ENCODE measurements at places on chromosomes 12 and 14.

DNA sequence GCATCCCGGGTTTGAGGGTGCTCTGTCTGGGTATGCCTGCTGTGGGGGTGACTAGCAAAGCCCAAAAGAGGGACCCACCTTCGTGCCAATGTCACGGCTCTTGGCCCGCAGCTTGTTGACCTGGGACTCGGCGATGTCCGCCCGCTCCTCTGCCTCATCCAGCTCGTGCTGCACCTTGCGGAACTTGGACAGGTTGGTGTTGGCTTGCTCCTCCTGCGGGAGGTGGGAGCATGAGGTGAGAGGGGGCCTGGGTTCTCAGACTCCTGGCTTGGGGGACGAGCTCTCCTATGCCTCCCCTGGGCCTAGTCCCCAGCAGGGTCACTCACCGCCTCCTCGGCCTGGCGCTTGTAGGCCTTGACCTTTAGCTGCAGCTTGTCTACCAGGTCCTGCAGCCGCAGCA lies 5.6 kb upstream of the MYH6 start:
- no peak for DNase-seq

- DNase-seq: peak; percentile 88
These were observed 427.2 kb downstream of the TMTC2 start for GRCh38 chr12:83113945-83114344.

- DNase-seq: no peak
These were observed 1212.4 kb upstream of the TMEM132C start for GRCh38 chr12:127054531-127054930.

DNA sequence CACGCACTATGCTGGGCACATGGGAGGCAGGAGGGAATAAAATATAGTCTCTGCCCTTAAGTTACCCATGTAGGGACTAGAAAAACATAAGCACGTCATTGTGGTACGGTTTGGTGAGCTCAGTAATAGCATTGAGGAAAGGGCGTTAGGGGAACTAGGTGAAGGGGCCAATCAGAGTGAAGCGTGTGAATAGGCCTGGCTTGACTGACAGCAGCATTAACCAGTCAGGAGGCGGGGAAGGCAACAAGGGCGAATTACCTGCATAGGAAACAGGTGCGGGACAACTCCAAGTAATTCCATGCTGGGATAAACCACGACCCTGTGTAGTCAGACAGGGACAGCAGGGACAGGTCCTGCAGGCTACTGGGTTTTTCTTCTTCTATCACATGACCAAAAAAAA lies 107.7 kb downstream of the UNC79 start:
- no peak for DNase-seq

GRCh38 chr12:56596815-56597214 lies 33.3 kb downstream of the BAZ2A start:
- DNase-seq: no peak

- DNase-seq: no peak
These were observed 73.6 kb downstream of the SAMD4A start for GRCh38 chr14:54640506-54640905.

- no peak for DNase-seq
These were observed 19.0 kb downstream of the GALNT9 start for GRCh38 chr12:132310181-132311040.

- DNase-seq: no peak
These were observed 27.6 kb downstream of the HELB start for GRCh38 chr12:66329941-66330340.

GRCh38 chr12:16225692-16226091 lies 51.8 kb downstream of the SLC15A5 start:
- DNase-seq: no peak

DNA sequence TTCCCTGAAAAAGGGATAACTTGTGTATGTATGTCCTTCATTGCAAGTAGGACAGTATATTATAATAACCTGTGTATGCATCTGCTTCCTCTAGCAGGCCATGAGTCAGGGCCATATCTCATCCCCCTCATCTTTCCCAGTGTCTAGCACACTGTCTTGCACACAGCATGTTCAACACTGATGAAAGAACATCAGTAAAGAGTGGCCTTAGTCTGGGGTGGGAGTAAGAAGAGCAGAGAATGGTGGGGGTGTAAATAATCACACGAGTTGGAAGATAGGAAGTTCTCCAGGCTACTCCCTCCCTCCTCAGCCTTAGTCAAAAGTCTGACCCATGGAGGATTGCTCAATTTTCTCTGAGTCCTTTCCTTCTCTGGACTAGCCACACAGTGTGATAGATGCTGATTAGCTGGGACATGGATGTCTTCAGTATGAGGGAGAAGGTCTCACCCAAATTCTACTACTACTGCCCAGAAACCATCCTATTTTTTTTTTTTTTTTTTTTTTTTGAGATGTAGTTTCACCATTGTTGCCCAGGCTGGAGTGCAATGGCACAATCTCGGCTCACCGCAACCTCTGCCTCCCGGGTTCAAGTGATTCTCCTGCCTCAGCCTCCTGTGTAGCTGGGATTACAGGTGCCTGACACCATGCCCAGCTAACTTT lies 14.6 kb upstream of the SP1 start:
- DNase-seq: no peak

GRCh38 chr12:6494258-6494743 lies 399 bp downstream of the NCAPD2 start:
- no peak for DNase-seq

- DNase-seq: no peak
These were observed 705.8 kb downstream of the C12orf50 start for GRCh38 chr12:87323369-87323768.

DNA sequence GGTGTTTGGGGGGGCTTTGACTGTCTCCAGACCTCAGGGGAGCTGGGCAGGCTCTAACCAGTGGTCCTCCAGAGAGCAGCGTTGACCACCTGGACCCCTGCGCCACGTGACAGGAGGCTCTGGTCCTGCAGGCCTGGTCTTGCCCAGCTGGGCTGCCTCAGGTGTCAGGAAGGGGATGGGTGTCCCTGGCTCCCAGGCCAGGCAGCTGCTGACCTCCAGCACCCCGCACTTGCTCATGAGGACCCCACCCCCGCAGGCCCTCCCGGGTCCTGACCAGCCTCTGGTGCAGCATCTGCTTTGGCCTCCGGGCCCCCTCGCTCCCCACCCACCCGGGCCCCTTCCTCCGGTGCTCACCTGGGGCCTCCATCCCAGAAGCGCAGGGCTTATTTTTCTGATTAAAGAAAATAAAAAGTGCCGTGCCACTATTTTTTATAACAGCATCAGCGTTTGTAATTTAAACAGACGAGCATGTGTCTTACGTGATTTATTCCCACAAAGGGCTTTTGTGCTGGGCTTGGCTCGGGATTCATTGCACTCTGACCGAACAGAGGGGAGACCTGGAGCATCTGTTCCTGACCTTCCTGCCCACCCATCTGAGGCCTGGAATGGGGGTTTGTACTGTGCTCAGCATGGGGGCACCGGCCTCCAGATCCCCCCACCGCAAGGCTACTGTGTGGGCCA lies 21.7 kb downstream of the FBRSL1 start:
- no peak for DNase-seq

DNA sequence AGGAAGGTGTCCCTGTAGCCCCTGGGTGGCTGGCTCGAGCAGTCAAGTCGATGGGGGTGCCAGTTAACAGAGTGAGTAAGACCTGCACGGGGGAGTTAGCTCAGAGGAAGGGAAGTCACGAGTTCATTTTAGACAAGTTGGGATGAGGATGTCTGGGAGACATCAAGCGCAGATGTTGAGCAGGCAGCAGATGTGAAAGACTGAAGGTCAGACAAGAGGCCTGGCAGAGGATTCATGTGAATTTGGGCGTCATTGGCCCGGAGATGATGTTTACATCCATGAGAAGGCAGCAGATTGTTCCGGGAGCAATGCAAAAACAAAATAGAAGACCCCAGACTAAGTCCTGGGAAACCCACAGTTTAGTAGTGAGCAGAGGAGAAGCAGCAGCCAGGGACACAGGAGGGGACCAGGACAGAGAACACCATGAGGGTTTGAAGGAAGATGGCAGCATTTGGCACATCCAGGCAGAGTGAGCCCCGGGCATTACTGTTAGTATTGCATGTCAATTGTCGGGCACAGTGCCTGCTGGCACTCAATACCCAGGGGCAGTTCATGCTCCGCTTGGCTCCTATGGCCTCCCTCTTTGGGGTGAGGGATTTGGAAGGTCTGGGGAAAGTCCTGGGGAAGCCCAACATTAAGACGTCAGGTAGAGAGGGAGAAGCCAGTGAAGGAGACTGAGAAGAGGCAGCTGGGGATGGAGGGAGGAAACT lies 15.1 kb downstream of the LTBP2 start:
- peak; percentile 89 for DNase-seq

DNA sequence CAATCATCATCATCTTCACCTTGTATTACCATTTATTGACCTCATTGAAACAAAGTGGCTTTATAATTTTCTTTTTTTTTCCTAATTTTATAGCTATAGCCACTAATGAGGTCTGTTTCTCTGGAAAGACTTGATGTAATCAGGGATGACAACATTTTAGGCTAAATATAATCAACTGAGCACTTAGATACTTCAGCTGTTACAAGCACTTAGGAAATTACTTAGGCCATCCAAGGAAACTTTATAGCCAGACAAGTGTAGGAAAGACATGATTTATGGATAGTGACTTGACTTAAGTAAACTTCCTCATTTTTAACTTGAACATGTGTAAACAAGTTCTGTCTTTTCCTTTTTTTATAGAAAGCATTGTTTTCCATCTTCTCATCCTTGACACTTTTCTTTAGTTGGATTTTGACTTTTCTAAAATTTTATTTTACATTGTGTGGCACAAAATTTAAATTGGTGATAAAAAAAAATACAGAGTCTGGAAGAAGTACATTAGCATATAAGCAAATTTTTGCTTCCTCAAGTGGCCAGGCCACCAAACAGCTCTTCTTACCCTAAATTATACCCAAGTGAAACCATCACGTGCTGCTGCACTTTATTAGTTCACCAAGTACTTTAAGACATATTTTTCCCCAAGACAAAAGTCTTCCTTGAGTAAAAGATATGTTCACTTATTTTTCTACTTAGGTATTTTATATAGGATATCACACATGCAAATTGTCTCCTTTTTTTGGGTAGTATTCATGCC lies 15.1 kb downstream of the CPNE8 start:
- DNase-seq: peak; percentile 15

GRCh38 chr14:99724939-99725773 lies 41.1 kb downstream of the CYP46A1 start:
- DNase-seq: no peak

DNA sequence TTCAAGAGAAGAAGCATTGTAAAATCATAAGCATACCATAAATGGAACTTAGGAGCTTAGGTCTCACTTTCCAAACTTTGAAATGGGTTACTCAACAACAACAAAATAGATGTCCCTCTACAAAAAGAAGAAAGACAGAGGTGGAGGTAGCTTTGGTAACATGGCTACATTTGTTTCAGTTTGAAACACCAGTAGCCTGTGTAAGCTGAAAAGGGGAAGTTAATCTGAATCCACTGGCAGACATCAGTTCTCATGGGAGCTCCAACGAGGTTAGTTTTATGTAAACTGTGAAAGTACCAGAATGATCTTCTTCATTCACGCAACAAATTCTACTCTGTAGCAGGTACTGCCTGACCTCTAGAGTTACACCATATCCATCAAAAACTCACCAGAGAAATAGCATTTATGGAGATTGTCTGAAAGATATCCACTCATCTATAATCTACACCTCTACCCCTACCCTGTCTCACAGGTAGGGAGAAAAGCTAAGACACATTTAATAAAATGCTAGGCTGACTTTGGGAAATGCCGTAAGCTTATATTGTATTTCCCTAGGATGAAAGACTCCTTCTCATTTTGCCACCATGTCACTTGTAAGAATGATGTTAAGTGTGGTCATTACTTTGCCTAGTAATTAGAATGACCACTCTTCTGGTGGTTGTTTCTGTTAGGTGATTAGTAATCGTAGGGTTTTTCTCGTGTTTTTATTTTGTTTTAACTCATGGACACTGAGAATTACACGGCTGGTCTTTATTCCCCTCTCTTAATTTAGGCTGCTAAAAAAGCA lies 224.1 kb downstream of the ASCL1 start:
- no peak for DNase-seq

- no peak for DNase-seq
These were observed 10.6 kb downstream of the FICD start for GRCh38 chr12:108525681-108526080.

GRCh38 chr14:79613625-79614024 lies 597.7 kb downstream of the DIO2 start:
- no peak for DNase-seq

DNA sequence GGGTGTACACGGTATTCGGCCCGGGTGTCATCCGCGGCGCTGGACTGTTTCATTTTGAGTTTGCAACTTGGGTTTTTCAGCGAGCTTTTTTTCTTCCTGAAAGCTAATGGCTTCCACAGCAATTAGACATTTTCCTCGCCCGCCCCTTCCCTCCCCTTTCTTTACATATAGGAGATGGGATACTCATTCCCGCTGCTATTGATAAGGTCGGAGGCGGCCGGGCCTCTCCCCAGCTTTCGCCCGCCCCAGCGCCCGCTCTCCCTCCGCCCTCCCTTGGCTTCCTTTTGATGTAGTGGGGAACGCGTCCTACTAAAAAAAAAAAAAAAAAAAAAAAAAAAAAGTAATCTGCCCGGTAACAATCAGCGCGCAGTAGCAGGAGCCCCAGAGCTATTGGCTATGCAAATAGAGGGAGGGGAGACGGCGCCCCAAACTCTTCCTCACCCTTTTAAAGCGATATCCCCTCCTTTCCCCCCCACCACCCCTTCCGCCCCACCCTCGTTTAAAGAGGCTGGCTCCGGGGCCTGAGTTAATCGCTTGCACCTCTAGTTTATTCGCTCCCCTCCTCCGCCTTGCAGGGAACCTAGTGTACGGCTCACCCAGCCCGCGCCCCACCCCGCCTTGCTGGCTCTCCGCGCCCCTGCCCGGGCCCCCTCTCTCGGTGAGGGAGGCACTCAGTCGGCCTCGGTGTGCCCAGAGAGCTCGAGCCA lies 1.7 kb upstream of the CCND2 start:
- peak; percentile 96 for DNase-seq

DNA sequence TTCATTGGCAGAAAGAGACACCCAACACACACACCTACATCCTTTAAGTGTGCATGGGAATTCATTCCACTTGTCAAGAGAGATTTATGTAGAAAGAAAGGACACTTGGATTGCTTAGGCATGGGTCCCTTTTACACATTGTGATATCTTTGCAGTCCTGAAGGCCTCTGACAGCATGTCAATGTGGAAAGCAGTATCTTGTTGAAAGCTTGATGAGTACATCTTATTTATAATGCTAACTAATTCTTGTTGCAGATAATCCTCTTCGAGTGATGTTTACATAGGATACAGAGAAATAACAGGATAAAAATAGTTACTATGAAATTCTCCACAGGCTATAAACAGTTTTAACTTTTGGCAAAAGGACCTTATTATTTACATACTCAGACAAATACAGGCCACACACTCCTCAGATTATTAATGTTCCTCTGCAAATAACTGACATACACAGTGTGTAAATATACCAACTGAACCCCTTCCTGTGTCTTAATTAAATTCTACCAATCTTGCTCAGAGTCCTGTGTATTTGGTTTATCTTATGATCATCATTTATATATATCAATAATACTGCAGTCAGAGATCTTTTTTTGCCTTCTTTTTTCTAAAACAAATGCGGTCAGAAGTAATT lies 111.8 kb upstream of the DIO2 start:
- DNase-seq: peak; percentile 13
